Hippocampal formation (tissue), 2 donors: ENCODE measurements at places on chromosomes 7 and 10.

DNA sequence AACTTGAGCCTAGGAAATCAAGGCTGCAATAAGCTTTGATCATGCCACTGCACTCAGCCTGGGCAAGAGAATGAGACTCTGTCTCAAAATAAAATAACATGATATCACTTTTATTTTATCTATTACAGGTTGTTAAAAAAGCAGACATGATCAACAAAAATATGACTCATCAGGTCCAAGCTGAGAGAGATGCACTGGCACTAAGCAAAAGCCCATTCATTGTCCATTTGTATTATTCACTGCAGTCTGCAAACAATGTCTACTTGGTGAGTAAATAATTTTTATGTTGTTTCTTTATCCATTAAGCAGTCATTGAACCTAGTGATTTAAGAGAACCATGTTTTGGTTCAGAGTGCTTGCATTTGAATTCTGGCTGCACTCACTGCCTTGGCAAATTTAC lies 3.3 kb downstream of the MASTL start:
- DNase-seq = no peak

DNA sequence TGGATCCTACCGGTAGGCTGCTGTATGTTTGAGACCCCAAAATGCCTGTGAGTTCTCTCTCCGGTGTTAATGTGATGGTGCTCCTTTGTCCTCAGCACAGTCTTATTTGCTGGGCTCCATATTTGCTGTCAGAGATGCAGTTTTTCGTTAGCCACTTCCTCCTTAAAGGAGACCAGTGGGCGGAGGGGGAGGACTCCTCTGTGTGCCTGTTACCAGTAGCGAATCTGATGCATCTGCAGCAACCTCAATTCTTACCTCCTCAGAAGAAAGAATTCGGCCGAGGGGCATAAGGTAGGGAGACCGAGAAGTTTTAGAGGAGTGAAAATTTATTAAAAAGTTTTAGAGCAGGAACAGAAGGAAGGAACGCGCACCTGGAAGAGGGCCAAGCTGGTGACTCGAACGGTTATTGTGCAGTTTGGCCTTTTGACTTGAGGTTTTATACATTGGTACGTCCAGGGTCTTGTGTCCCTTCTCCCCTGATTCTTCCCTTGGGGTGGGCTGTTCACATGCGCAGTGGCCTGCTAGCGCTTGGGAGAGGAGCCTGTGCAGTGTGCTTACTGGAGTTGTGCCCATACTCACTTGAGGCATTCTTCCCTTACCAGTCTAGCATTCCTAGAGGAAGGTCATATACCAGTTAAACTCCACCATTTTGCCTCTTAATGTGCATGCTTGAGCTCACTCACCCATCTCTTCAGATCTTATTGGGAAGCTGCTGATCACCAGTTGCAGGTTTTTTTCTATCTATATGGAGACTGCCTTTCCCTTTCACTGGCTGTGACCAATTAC lies 49.5 kb downstream of the GNAI1 start:
- no peak for DNase-seq

- DNase-seq = no peak
Measured at GRCh38 chr7:147813316-147813715, 777.2 kb upstream of the C7orf33 start.

DNA sequence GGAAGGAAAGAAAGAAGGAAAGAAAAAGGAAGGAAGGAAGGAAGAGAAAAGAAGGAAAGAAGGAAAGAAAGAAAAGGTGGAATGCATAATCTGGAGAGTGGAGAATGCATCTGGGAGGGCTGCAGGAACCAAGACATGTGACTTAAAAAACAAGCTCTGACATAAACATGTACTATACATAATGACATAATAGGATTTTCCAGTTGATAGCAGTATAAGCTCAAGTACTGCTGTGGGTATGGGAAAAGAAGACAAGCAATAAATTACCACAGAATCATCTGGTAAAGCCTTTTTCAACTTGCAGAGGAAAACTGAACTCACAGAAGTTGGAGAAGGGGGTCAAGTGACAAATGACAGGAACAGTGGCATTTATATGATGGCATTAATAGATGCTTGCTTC lies 345.9 kb downstream of the PLXDC2 start:
- no peak for DNase-seq

DNA sequence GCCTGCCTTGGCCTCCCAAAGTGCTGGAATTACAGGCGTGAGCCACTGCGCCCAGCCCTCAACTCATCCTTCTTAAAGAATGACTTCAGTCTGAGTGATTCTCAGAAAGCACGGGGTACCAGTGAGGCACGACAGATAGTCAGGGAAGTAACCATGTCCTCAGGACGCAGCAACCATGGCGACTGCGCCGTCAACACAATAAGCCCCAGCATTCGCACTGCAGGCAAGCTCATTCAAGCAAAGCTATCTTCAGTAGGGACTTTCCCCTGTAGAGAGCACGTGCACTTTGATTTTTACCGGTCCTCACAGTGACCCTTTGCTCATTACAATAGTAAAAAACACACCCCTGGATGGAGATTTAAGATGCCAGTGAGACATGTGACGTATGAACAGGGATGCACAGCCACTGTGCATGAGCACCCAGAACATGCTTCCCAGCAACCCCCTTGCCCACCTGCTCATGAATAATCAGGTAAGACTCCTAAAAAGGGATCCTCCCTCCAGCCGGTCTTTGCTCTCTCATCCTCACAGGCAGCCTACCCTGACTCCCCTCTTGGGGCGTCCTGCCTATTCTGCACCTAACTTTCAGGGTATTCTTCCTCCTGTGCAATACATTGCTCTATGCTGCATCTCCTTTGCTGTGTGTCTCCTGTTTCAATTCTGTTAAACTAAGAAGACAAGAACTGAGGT lies 9.1 kb downstream of the WDR86 start:
- no peak for DNase-seq

DNA sequence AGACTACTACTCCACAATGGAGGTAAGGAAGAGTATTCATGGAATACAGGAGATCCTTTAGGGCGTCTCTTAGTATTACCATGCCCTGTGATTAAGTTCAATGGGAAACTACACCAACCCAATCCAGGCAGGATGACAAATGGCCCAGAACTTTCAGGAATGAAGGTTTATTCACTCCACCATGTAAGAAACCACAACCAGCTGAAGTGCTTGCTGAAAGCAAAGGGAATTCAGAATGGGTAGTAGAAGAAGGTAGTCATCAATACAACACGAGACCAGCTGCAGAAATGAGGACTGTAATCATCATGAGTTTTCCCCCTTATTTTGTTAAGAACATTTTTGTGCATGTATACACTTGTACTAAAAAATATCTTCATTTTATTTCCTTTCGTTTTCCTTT lies 76.6 kb downstream of the GPR37 start:
- no peak for DNase-seq

GRCh38 chr7:128794020-128794419 lies 2.3 kb downstream of the CCDC136 start:
- DNase-seq = no peak
